Thymus (tissue), 14 donors: ENCODE measurements at places on chromosomes 3 and 15. TPM values are rescaled to one million over a fixed set of nuclear protein-coding genes. Genes with fewer than 3 reads are reported as not detected.

- no peak for DNase-seq
- no peaks in the 10 kb centered on the region for H3K27me3 ChIP-seq
- peaks cover 12% of the 10 kb centered on the region for H3K4me1 ChIP-seq
- no peak overlapping the region for H3K4me3 ChIP-seq
- H3K27ac ChIP-seq: no peak overlapping the region
Measured at GRCh38 chr3:101719604-101720185, 4.7 kb upstream of the CEP97 start.

- H3K4me1 ChIP-seq: no peaks in the 10 kb centered on the region
- H3K4me3 ChIP-seq: no peak overlapping the region
- no peaks in the 10 kb centered on the region for H3K36me3 ChIP-seq
- DNase-seq: peak; percentile 60
- H3K27me3 ChIP-seq: no peaks in the 10 kb centered on the region
Measured at GRCh38 chr15:43225201-43225949, 4.6 kb upstream of the EPB42 start.

GRCh38 chr3:46496746-46497555 lies 825 bp upstream of the RTP3 start:
- peaks cover 59% of the 10 kb centered on the region for H3K4me1 ChIP-seq
- no peak overlapping the region for H3K4me3 ChIP-seq
- no peaks in the 10 kb centered on the region for H3K27me3 ChIP-seq

GRCh38 chr3:87148020-87148419 lies 79.1 kb upstream of the CHMP2B start:
- no peak overlapping the region for H3K4me3 ChIP-seq
- no peak overlapping the region for H3K27ac ChIP-seq
- H3K36me3 ChIP-seq: no peaks in the 10 kb centered on the region
- H3K4me1 ChIP-seq: no peaks in the 10 kb centered on the region

The ZNF774 gene
- polyA plus RNA-seq: 1.9 TPM

The AGTR1 gene
- 2.1 TPM for polyA plus RNA-seq

The KCNAB1 gene
- 4.0 TPM for polyA plus RNA-seq

The CACNA2D3 gene
- polyA plus RNA-seq: 2.1 TPM
